ENCODE measurements at places on chromosomes 1 and 21.

DNA sequence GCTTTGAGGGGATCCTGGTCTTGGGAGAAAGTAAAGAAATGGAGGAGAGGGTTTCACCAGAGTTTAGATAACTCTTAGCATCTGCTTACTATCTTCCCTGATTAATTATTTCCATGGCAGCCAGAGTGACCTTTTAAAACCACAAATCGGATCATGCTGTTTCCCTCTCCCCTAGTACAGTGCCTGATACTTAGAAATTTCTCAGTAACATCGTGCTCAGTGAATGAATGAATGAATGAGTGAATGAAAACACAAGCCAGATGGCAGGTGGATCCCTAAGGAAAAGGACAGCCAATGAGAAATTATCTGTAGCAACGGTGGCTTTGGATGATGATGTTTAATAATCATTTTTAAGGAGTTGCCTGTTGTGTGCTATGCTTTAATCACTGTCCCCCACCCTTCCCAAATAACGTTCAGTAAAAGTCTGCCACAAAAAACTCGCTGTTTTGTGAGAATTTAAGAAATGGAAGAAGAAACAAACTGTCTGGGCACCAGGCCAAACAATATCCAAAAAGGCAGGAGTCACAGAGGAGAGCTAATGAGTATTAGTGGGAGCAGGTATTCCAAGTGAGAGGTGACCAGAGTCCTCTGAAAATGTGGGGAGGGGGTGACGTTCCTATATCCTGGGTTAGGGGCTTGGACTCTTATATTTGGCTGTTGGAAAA is 737 bp upstream of the SMAP2 start:
- no peak for DNase-seq

DNA sequence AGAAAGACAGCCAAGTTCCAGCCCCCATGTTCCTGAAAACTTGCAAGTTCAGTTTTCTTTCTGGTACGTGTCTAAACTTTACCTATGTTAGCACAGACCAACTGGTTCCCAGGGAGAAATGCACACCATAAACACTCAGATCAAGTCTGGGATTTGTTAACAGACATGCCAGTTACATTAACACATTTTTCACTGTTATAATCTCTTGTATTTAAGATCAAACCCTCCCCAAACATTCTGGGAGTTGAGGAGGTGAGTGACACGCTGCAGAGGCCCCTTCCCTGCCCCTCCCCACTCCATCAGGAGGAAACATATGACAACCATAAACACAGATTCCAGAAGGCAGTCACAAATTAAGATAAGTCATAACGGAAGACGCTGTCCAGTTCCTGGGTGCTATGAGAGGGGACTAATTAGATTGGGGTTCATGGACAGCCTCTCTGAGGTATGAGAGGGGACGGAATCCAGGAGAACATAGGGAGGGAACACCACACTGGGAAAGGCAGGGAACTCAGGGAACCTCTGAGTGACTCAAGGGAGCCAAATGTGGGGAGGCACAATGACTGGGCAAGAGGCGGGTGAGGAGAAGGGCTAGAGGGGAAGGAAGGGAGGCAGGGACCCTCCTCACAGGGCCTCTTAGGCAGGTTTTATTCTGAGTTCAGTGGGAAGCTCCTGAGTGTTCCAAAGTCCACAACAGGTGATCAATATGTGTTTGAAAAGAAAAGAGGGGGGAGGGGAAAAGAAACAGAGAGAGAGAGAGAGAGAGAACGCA is 25.0 kb downstream of the DUSP10 start:
- no peak for DNase-seq

GRCh38 chr1:184556665-184557064 is 169.8 kb downstream of the C1orf21 start:
- DNase-seq: no peak

DNA sequence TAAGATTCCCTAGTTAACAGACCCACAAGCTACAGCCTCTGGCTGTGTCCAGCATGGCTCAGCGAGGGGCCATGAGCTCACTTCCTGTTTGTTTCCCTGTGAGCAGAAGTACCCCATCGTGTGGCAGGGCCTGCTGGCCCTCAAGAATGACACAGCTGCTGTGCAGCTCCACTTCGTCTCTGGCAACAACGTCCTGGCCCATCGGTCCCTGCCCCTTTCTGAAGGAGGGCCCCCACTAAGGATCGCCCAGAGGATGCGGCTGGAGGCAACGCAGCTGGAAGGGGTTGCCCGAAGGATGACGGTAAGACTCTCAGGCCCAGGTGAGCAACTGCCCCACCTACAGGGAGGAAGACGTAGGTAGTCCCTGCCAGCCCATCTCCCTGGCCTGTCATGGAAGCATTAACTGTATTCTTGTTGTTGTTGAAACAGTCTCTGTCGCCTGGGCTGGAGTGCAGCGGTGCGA is 38.2 kb downstream of the ZBTB17 start:
- DNase-seq: peak; percentile 51

GRCh38 chr1:156868341-156868740 is 7.7 kb downstream of the NTRK1 start:
- no peak for DNase-seq

GRCh38 chr1:225746361-225747179 is 31.1 kb upstream of the SRP9 start:
- no peak for DNase-seq

- peak; percentile 94 for DNase-seq
These were observed 33.6 kb downstream of the NUAK2 start for GRCh38 chr1:205287767-205288559.

DNA sequence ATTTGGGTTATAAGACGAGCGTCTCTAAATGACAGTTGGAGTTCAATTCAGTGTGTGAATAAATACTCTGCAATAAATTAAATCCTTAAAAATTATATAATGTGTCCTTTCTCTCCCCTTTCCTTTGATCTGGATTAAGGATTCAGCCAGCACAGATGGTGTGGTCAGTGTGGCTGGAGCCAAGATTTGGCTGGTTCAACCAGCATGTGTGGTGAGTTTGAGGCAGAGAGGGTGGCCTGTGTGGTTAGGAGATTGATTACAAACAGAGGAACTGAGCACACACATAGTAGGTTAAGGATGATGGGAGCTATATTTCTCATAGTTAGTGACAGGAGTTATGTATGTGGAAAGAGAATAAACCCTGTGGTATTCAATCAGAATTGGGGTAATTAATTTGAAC is 14.2 kb upstream of the AMIGO1 start:
- DNase-seq: no peak

DNA sequence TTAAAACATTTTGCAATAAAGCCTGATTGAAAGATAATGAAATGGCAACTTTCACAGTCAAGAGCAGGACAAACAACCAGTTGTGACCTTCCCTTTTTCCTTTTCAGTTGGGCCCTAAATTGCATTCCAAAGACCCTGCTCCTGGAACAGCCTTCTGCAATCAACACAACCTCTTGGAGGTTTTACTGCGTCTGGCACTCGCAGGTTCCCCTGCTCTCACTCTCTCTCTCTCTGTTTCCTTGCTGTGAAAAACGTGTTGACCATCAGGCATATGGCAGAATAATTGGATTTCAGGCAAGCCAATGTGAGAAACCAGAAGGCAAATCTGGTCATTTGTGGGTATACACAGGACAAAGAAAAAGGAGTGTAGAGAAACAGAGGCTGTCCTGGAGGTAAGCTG is 23.2 kb downstream of the SLC44A5 start:
- DNase-seq: no peak

GRCh38 chr1:16080422-16081150 is 7.1 kb upstream of the FAM131C start:
- no peak for DNase-seq

DNA sequence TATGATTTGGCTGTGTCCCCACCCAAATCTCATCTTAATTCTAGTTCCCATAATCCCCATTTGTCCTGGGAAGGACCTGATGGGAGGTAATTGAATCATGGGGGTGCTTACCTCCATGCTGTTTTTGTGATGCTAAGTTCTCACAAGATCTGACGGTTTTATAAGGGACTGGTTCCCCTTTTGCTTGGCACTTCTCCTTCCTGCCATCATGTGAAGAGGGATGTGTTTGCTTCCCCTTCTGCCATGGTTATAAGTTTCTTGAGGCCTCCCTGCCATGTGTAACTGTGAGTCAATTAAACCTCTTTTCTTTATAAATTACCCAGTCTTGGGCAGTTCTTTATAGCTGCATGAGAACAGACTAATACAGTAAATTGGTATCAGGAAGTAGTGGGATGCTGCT is 114.1 kb downstream of the ZNF648 start:
- DNase-seq: no peak

DNA sequence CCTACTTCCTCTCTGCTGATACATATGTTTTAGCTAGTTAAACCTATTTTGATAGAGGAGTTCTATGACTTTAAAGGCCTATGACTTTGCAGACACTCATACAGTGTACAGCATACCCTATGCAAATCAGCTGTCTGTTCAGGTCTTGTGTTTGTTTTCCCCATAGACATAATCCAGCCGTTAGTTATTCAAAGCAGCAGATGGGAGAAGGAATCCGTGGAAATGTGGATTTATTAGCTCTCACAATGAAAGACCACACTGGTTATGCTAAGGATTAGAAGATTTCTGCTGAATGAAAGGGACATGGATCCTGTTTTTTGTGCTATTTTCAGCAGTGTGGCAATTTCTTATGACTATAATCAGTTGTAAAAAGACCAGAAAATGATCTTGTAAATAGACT is 59.8 kb downstream of the MAST2 start:
- DNase-seq: no peak

GRCh38 chr1:31154000-31154631 is 85.6 kb downstream of the NKAIN1 start:
- DNase-seq: no peak

DNA sequence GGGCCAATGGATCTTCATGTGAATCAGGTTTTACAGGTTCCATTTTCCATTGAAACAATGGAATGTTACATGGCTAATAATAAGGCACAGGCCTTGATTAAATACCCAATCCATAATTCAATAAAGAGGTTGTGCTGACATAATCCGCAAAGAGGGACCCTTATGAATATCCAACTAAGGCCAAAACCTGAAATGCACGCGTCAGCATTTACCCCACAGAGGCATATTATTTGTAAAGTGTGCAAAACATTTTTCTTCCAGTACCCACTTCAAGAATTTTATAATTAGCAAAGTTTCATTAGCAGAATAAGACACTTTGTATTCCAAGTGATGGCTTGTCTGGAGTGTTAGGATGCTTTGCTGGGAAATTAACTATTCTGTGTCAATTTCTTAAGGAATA is 220.6 kb upstream of the C8B start:
- no peak for DNase-seq

- DNase-seq: no peak
These were observed 111.5 kb downstream of the SEC16B start for GRCh38 chr1:177858332-177858821.

DNA sequence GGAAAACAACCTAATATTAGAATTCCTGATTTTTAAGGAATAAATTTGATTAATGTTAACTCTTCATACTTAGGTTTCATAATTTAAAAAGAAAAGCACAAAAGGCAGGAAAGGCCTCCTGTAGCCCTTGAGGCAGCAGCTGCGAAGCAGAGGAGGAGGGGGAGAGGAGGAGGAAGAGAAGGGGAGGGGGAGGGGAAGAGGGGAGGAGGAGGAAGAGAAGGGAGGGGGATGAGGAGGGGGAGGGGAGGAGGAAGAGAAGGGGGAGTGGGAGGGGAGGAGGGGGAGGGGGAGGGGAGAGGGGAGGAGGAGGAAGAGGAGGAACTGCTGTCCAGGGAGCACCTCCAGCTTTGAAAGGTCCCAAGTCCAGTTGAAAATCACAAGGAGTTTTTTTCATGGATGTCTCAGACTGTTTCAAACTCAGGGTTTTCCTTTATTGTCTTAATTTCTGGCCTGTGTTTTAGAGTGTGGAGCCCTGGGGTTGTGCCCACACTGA is 35.1 kb upstream of the DIP2A start:
- DNase-seq: no peak

DNA sequence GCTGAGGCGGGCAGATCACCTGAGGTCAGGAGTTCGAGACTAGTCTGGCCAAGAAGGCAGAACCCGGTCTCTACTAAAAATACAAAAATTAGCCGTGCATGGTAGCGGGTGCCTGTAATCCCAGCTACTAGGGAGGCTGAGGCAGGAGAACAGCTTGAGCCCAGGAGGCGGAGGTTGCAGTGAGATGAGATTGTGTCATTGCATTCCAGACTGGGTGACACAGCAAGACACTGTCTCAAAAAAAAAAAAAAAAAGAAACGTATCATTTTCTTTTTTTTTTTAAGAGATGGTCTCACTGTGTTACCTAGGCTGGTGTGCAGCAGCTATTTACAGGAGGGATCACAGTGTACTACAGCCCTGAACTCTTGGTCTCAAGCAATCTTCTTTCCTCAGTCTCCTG is 47.3 kb downstream of the ITGB3BP start:
- DNase-seq: no peak

DNA sequence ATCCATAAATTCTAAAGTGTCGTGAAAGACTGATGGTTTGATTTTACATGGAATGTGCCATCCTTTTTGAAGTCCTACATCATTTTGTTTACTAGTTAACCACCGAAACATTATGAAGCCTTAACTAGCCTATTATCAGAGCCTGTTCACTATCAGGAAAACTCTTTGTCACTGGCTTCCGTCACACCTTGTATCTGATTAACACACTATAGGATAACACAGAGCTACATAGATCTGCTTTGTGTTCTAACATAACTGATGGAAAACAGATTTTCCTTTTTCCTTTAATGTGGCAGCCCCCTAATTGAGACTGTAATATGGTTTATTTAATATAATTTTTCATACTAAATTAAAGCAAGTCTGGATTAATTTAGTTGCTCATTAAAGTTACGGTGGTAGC is 74.5 kb upstream of the SCYL3 start:
- DNase-seq: no peak

- DNase-seq: peak; percentile 87
These were observed 5.5 kb downstream of the TLR5 start for GRCh38 chr1:223137455-223138085.

DNA sequence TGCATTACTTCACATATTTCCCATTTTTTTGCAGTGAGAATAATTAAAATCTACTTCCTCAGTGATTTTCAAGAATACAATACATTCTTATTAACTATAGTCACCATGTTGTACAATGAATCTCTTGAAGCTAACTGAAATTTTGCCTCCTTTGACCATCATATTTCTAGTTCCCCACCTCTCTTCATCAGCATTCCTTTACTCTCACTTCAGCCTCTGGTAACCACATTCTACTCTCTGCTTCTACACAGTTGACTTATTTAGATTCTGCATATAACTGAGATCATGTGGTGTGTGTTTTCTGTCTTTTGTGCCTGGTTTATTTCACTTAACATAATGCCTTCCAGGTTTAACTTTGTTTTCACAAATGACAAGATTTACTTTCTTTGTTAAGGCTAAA is 304.4 kb upstream of the LYPLAL1 start:
- no peak for DNase-seq

All from suppressor macrophage treated with lipopolysaccharide for 4 hours (primary cell).